Activated T-cell treated with anti-CD3 and anti-CD28 coated beads, Interleukin-2, amount 50 U/mL, for 48 hours (primary cell): ENCODE measurements at places on chromosomes 4 and X.
A peak's percentile ranks its signal among the peaks of the same experiment; 100 is the strongest.

GRCh38 chr4:99715286-99715685, 57.7 kb upstream of the C4orf54 start:
- no peak for DNase-seq

DNA sequence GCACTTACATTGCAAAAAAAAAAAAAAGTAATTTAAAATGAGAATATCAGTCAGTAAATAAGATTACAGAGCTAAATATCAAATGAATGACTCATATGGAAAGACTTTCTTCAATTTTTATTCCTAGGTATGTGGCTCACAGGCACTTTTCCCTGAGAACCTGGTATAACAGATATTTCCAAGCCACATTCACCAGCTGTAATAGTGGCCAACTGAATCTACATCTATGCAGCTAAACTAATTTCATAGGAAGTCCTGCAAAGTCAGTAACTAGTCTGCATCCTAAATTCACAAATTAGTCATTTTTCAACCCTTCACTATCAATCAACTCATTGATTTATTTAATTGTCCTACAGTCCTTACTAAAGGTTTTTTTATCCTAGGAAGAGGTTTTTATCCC, 5.6 kb downstream of the PDE5A start:
- no peak for DNase-seq

- DNase-seq, result peak; percentile 72
These were observed 30.8 kb downstream of the RTL5 start for GRCh38 chrX:72100824-72101351.

- no peak for DNase-seq
These were observed 31.8 kb downstream of the PRDM8 start for GRCh38 chr4:80229128-80229527.
